Activated T-cell treated with anti-CD3 and anti-CD28 coated beads for 24 hours (primary cell): ENCODE measurements at places on chromosomes 13 and 19.

- no peak for DNase-seq
Measured at GRCh38 chr19:38932425-38933179, 1.9 kb downstream of the MRPS12 start.

GRCh38 chr13:21741396-21741979 is 70.6 kb downstream of the FGF9 start:
- DNase-seq, result no peak

DNA sequence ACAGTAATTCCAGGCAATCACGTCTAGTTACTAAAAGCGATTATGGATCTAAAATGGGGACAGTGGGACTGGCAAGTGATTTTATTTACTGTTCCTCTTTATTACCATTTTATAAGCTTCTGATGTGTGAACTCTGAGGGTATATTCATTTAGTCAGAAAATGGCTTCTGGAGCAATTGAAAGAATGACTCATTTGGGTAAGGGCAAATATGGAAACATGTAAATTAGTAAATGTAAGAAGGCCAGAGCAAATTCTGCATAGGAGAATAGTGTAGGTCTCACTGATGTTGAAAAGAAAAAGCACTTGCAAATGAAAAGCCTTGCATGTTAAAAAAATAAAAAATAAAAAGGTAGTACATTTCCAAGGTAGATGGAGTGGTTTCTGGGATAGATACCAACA is 262.2 kb downstream of the KLF5 start:
- DNase-seq, result no peak

GRCh38 chr19:4759388-4760284 is 31.9 kb upstream of the FEM1A start:
- peak; percentile 39 for DNase-seq

- no peak for DNase-seq
Measured at GRCh38 chr13:92179223-92179622, 780.8 kb downstream of the GPC5 start.

- DNase-seq, result no peak
Measured at GRCh38 chr19:4722671-4723594, 709 bp downstream of the DPP9 start.
